ENCODE measurements at places on chromosomes 4 and X. TPM values are rescaled to one million over a fixed set of nuclear protein-coding genes. Genes with fewer than 3 reads are reported as not detected.

DNA sequence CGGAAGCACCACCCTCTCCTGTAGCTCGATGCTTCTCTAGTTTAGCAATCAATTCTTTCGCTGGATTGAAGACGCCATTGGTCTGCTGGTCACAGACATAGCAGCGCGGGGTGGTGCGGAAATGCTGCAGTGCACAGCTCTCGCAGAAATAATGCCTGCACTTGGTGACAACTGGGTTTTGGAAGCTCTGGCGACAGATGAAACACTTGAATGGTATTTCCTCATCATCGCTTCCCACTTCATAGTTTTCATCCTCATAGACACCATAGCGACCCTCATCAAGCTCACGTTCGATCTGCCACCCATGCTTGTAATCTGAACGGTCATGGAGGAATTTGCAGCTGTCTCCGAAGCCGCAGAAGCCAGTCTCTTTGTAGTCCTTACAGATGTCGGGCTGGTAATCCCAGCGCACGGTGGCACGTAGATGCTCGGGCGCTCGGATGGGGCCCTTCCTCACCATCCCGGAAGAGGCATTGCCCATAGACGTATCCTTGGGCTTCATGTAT, 854 bp downstream of the RNF113A start:
- DNase-seq: peak; percentile 21

DNA sequence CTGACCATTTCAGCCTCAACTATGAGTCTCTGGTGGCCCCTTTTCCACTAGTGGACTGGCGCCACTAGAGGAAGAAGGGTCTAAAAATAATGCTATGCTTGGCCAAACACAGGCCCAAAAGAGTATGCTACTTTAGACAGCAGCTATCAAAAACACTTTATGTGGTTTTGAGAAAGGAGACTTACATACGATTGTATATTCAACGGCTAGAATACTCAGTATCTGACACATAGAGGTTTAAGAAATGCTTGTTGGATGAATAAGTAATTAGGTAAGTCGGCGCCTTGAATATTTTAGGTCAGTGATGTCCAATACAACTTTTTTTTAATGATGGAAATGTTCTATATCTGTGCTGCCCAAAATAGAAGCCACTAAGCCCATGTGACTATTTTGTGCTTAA, 25.7 kb upstream of the TMPRSS11A start:
- no peak for DNase-seq

GRCh38 chrX:153853180-153853901, 23.0 kb upstream of the PDZD4 start:
- DNase-seq: no peak

QRFPR gene
- 13.8 TPM for total RNA-seq

GRCh38 chr4:128349921-128350320, 62.3 kb upstream of the PGRMC2 start:
- peak; percentile 76 for DNase-seq

SSX2B gene
- not detected for total RNA-seq

GRCh38 chrX:94361241-94361640, 687.2 kb downstream of the FAM133A start:
- DNase-seq: no peak

RPS6KA6 gene
- total RNA-seq: 4.0 TPM

DNA sequence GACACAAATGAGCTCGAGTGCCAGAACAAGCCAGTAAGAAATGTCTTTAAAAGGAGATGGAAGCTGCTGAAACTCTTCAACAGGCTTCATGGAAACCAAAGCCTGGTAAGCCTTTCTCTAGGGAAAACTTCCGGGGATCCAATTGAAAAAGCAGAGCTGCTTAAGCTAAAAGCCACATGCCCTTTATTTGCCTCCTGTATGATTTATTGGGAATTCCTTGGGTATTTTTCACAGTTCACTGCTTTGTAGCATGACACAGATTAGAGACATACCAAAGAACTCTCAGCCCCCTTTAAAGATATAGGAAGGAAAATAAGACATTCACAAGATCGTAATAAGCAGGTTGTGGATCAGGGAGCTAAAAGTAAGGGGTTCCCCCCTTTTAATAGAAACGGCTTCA, 6.5 kb upstream of the ARHGAP6 start:
- DNase-seq: peak; percentile 41

CXCL3 gene
- total RNA-seq: not detected

GRCh38 chr4:87150498-87151261, 69.7 kb downstream of the KLHL8 start:
- DNase-seq: peak; percentile 61

DTHD1 gene
- total RNA-seq: not detected

DNA sequence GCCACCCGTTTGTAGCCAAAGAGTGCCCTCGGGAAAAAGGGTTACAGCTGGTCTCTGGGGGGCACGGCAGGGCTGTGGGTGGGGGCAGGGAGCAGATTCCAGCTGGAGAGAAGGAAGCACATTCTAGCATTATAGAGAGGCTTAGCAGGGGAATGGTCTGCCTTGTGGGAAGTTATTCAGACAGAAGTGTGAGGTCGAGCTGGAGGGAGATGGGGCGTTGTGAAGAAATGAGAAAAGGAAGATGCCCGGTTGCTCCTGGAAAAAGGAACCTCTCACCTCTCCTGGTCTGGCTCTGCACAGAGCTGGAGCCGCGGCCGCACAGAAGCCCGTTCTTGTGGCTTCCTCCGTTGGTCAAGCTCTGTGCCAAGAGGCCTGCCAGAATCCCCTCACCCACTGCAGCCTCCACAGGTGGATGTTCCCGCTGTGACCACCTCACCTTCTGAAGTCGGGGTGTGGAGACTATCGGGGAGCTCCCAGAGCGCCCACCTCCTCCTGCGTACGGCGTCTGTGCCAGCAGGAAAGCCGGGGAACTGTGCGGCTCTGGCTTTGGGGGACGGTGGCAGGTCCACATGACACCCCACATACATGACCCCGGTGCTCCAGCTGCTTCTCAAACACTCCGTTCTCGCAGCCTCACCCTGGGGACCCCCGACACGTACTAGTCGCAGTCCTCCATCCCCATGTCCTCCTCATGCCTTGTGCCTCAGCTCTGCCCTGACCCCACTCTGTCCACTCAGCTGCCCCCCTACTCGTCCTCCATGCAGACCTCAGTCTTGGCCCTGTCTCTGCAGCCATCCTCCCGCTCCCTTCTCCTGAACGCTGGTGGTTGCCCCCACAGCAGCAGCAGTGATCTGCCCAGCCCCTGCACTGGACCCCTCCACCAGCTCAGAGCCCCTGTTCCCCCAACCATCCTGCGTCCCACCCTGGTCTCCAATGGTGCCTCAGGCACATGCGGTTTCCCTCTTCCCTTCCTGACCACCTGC, 52.2 kb upstream of the HGFAC start:
- no peak for DNase-seq

- no peak for DNase-seq
Observed at GRCh38 chrX:110563282-110563681, 204.6 kb downstream of the RTL9 start.

RASL11B gene
- not detected for total RNA-seq

BEND4 gene
- total RNA-seq: not detected

GRCh38 chrX:41153448-41153847, 68.2 kb downstream of the USP9X start:
- no peak for DNase-seq

ANKRD50 gene
- 3.6 TPM for total RNA-seq

BCLAF3 gene
- total RNA-seq: 1.9 TPM

DNA sequence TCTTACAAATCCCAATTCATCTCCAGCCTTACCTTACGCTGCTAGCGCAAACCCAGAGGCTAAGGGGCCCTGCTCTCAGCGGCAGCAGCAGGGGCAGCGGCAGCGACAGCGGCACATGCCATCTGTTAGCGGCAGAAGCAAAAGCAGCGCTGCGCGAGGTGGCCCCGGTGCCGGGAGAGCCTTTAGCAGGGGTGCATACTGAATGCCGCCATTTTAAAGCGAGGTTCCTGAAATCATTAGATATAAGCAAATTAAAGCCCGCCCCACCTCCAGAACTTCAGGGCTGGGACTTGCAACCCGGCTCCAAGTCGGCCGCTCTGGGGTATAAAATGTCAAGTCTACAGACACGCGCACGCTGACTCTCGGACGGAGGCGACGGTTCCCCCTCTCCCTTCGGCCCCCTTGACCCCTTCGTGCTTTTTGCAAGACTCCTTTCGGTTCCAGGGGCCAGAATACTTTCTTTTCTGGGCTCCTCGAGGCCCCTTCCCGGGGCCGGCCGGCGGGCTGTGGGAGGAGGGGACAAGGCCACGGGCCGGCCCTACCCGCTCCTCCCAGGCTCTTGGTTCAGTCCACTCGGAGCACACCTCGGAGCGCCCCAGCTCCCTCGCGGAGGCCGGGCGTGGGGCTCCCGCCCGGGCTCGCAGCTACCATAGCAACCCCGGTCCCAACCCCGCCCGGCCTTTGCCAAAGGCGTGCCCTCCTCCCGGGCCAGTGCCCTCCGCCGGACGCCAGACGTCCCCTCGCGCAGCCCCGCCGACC, at the start of gene MBNL3:
Gene MBNL3, minus strand, starts transcription at position 220 of the 759 bp plus-strand sequence. CDS start 49,427 bp downstream, outside the sequence.
- DNase-seq: peak; percentile 55

DNA sequence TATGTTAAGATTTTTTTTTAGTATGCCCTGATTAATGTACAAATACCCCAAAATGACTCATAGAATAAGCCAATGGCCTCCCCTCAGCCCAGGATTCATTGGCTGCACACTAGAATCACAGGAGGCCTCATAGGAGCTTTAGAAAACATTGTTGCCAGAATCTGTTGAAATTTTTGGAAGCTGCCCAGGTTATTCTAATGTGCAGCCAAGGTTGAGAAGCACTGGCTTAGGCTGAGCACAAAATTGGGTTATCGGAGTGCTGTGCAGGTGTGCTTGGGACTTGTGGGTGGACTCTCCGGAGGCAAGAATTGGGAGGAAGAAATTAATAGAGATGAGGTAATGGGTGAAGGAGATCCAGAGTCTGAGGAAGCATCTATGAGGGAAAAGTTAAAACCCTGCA, 41.3 kb upstream of the VCX start:
- no peak for DNase-seq

DNA sequence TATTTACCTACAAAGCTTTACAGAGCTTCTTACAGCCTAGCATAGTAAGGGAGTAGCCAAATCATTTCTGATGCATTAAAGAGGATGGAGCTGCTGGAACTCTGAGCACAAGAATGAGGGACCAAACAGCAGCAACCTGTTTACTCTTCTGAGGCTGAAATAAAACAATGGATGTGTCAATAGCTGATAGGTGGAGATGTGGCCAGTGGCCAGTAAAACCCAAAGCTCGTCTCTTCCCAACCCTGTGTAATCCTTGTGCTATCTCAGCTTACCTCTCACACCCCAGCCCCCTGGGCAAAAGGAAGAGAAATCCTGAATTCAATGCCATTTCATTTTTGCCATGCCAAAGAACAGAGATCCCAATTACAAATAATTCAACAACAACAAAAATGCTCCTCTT, 446.7 kb upstream of the SMIM31 start:
- DNase-seq: no peak

GRCh38 chrX:119694601-119695534, 1.9 kb upstream of the SEPTIN6 start:
- no peak for DNase-seq

PHOX2B gene
- total RNA-seq: not detected

All from Caki2 (cell line).